AG09309 (cell line): ENCODE measurements at places on chromosomes 1 and 21.

GRCh38 chr1:6866825-6867224 lies 81.6 kb downstream of the CAMTA1 start:
- no peak for DNase-seq

GRCh38 chr1:156496211-156496761 lies 4.3 kb downstream of the MEF2D start:
- no peak for DNase-seq

- DNase-seq = no peak
Observed at GRCh38 chr1:110672753-110673108, 2.0 kb downstream of the KCNA3 start.

DNA sequence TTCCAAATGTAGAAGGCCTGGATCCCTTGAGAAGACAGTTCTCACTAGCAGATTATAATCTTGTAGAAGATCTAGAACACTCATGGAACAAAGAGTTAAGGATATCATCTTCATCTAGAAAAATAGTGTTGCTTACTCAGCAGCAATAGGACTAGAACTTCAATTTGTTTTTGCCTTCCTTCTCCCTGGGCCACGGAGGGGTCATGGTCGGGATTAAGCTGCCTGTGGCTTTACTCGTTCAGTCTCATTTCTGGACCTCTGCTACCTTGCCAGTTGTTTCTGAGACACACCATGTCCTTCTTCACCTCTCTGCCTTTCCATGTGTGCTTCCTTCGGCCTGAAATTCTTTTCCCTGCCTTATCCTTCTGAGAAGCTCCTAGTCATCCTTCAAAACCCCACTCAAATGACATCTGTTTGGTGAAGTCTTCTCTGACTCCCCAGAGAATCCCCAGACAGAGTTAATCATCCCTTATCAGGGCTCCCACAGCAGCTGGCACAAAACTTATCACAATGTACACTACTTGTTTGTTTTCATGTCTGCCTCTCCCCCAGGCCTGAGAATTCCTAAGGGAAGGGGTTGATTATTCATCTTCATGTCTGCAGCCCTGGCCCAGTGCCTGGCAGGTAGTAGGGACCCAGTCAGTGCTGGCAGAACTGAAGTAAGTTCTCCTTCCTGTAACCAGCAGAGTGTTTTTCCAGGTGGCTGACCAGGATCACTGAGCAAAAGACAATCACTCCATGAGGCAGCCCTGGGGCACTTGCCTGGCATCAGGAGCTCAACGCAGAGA lies 15.5 kb upstream of the SNX27 start:
- DNase-seq = no peak

DNA sequence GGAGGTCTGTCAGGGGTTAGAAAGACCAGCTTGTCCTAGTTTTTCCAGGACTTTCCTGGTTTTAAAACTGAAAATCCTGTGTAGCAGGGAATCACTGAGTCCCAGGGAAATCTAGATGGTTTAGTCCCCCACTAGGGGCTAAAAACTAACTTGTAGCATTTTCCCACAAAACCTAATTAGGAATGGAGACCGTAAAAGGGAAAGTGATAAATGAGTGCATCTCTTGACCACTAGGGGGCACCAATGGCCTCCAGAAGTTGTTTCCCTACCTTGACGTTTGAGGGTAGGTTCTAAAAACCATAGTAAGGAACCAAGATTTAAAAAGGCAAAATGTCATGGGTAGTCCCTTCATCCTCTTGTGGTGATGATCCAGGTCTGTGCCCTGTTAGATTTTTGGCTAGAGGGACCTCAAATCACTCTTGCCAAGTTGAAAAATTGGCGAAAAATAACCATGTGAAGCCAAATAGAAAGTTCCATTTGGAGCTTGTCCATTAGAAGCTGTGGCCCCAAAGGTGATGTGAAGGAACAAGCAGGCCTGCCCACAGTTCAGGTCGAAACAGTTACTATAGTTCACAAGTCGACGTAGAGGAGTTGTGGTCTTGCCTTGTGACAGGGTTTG lies 24.5 kb downstream of the CLIC6 start:
- peak; percentile 29 for DNase-seq

GRCh38 chr1:57603696-57604095 lies 179.8 kb upstream of the DAB1 start:
- DNase-seq = no peak

DNA sequence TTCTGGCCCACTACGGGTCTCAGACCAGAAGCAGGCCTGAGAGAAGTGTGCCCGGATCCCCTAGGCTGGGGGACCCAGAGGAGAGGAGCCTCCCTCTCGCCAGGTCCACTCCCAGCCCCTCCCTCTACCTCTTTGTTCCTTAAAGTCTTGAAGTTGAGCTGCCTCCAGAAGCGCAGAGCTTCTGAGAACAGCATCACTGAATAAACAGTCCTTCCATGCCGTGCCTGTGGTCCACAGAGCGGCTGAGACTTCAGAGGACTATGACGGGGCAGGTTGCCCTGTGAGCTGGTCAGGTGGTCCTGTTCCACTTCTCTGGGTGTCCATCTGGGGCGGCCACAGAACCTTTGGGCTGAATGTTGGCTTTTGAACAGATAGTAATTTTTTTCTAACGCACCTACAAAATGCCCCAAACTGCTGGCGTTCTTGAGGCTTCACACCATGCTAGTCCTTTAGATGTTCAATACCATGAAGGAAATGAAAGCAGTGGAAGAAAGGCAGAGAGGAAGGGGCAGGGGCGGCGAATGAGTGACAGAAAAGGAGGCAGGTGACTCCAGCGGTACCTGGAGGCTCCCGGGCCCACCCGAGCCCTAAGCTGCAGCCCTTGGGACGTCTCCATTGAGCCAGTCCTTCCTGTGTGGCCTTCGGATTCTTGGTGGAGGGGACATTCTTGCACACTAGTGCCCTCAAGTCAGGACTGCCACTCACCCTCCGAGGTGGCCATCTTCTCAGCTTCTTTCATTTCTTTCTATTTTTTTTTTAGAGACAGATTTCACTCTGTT lies 239.3 kb upstream of the VAMP3 start:
- DNase-seq = no peak

DNA sequence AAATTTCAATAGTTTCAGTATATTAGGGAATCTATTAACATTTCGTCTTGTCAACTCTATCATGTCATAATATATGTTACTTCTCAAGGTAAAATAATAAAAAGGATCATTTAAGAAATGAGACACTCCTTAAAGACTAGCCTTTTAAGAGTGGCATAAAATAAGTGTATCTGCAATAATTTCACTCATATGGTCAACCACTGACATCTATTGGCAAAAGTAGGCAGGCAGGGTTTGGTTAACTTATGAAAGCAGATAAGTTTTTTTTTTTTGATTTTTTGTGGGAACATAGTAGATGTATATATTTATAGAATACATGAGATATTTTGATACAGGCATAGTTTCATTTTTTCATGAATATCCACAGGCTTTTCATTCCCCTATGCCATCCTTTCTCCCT lies 5.5 kb upstream of the RGS21 start:
- DNase-seq = peak; percentile 10

DNA sequence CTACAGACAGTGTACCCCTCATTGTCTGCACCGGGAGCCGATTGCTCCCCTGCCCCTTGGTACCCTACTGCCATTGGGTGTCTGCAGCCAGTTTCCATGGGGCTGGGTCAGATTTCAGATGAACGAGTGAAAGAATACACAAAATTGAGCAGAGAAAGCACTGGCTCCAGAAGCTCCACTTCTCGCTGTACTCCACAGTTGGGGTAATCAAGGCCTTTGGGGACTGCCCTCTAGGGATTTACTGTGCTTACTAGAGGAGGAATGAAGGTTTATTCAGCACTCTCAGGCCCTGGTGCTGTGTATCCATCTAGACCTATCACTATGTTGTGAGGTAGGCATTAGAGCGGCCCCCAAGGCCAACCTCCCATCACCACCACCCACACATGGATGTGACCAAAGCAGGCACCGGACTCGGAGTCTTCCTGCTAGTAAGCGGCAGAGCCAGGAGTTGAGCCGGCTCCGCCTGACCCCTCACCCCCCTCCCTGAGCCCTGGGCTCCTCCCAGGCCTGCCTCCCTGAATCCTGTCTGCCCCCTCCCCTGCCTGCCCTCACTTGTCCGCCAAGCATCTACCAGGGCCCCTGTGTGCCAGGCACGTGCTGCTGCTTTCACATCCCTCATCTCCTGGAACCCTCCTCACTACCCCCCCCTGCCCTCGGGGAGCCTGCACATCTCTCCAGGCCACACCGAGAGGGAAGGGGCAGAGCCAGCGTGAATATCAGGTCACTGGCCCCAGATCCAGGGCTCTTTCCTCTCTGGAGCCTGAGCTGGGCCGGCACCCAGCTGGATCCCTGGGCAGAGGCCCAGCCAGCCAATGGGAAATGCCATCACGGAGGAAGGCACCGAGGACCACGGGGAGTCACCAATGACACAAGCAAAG lies 23.3 kb downstream of the KCNN3 start:
- DNase-seq = no peak

GRCh38 chr1:21857142-21857839 lies 45.2 kb downstream of the LDLRAD2 start:
- peak; percentile 35 for DNase-seq
